Activated CD4-positive, CD25-positive, alpha-beta regulatory T cell treated with anti-CD3 and anti-CD28 coated beads, Interleukin-2, amount 50 U/mL, for 24 hours (primary cell): ENCODE measurements at places on chromosomes 16 and 17.

DNA sequence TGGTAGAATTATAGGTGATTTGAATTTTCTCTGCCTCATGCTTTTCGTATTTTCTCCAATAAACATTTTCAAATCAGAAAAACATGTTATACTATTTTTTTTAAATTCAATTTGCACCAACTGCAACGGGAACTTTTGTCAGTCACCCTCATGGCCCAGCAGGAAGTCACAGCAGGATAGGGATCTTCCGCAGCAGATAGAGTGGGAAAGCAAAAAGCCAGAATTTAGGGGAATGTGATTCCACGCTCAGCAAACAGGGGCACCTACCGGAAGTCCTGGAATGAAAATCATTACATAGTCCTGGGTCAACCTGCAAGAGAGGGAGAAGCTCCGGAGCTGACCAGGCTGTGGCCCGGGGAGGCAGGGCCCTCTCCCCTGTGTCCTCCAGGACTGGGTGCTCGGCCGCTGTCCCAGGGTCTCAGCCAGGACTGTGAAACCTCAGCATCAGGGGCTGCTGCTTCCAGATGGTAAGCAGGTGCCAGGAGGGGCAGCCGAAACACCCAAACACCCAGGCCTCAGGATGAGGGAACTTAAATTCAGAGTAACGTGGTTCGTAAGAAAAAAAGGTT lies 3.9 kb downstream of the SLC47A2 start:
- ATAC-seq: no peak

GRCh38 chr17:28343491-28343932 lies 8.0 kb downstream of the TNFAIP1 start:
- ATAC-seq: no peak

GRCh38 chr16:65201511-65201910 lies 79.6 kb upstream of the CDH11 start:
- ATAC-seq: no peak

- no peak for ATAC-seq
Observed at GRCh38 chr17:81002409-81003361, 11.0 kb downstream of the CHMP6 start.

- ATAC-seq: no peak
Observed at GRCh38 chr17:41026715-41027471, at the start of gene KRTAP1-5. TSS of gene KRTAP1-5 (minus strand) at chr17:41027208. CDS start at chr17:41027155, 53 bp downstream.

DNA sequence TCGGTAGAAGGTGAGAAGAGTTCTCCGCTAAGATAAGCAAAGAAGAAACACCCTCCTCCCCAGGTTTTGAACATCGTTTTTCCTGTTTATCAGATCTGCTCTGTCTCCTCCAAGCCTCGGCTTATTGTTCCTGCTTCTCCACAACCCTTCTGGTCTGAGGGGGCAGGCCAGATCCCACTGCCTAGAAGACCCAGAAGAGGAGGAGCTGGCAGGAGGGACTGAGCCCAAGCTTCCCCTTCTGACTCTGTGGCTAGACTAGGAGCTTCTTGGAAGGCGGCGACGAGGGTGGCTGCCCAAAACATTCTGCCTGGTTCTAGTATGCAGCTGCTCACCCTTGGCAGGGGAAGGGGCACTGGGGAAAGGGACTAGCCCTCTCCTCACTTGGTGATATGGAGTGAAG lies 5.2 kb upstream of the HOXB5 start:
- no peak for ATAC-seq

DNA sequence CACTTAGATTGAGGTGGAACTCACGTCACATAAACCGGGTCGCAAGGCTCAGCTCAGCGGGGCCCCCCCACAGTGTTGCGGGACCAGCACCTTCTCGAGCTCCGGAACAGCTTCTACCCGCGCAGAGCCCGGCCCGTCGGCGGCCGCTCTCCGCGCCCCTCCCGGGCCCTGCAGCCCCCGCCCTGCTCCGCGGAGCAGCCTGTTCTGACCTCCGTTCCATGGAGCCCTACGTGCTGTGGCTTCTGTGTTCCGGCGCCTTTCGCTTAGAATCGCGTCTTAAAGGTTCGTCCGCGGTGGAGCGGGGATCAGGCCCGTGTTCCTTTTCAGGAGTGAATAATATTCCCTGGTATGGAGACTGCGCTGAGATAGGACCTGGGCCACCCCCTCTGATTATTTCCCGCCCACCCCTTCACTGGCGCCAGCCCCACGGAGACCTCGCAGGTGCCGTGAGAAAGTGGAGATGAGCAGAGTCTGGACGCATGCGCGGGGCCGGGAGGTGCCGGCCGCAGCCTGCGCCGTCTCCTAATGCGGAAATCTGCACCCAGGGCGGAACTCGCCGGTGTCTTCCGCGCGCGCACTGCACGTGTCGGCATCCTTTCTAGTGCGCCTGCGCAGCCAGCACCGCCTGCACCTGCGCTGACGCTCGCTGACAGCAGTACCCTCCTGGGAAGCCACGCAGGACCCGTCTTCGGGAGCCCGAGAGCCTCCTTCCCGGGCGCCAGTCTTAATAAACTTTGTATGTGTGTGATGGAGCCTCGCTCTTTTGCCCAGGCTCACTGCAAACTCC lies 30.9 kb downstream of the ZNF778 start:
- no peak for ATAC-seq

- no peak for ATAC-seq
Observed at GRCh38 chr16:89621698-89622409, 8.4 kb downstream of the DPEP1 start.

GRCh38 chr17:56842577-56842976 lies 8.6 kb downstream of the DGKE start:
- ATAC-seq: no peak

DNA sequence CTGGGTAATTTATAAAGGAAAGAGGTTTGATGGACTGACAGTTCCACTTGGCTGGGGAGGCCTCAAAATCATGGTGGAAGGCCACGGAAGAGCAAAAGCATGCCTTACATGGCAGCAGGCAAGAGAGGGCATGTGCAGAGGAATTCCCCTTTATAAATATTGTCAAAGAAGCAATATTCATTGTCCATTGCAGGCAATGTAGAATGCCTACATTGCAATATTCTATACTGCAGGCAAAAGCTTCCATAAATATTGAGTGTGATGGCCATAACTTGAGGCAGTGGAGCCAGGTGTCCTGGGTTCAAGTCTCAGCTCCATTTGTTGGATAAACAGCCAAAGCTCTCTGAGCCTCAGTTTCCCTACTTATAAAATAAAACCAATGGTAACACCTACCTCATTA lies 322.3 kb downstream of the SHISA9 start:
- no peak for ATAC-seq

DNA sequence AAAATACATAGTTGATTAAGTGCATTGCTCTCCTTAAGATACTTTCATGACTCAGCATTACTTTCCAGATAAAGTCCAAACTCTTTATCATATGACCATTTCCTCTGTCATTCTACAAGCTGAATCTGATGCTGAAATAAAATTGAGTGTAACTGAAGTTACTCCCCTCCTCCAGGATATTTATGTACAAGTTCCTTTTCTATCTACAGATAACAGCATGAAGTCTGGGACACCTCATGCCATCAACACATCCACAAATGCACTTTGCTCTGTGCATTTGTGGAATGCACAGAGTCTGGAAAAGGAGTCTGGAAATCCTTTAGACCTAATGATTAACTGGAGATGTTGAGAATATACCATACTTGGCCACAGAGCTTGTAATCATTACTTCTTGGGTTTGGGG lies 60.5 kb downstream of the ACSM2B start:
- ATAC-seq: no peak

GRCh38 chr17:9268546-9268945 lies 247.2 kb downstream of the NTN1 start:
- ATAC-seq: no peak

- no peak for ATAC-seq
Observed at GRCh38 chr16:8863594-8864424, 5.0 kb downstream of the CARHSP1 start.

DNA sequence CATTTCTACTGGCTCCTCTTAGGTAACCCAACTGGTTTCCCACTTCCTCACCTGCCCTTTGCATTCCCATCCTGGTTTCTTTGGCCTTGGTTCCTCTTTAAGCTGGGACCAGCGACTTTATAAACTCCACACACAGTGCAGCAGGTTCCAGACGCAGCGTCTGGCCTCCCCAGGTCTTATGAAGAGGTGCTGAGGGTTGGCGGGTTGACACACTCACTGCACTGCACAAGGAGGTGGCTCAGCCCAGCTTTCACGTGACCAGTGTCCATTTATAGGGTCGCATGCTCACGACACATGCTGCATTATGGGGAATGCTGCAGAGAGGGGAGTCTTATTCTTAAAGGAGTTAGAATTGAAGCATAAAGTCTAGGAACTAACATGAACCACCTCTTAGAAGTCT lies 70.8 kb downstream of the ZFHX3 start:
- no peak for ATAC-seq

GRCh38 chr17:43627653-43628052 lies 34.1 kb downstream of the MEOX1 start:
- no peak for ATAC-seq

GRCh38 chr17:80803451-80804428 lies 187.9 kb upstream of the CHMP6 start:
- no peak for ATAC-seq

DNA sequence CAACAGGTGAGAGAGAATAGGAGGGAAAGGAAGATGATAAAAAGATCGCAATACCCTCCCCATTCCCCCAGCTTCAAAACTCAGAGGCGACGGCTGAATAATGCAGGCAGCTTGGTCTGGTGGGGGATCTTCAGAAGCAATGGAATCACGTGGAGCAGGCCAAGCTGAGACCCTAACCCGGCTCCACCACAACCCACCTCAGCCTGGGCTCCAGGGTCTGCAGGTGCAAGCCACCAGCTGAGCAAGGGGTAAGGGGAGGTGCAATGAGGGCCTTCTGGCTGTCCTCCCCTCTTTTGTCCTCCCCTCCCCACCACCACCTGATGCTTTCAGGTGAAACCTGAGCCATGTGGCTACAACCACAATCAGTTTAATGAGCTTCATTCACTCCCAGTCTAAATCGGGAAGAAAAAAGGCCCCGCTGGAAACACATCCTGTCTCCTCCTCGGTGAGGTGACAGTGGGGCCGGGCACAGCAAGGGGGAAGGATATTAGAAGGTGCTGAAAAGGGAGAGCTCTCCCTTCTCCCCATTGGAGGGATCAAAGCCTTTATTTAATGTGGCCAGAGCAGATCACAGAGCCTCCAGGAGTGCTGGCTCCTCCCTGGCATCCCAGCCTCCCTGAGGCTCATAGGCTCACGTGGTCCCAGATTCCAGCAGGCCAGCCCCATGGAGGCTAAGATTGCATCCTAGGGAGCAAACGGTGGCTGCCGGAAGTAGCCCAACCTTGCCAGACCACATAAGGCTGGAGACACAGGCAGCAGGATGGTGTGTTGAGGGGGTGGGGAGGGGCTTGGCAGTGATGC lies 261.0 kb downstream of the SOX9 start:
- ATAC-seq: no peak

DNA sequence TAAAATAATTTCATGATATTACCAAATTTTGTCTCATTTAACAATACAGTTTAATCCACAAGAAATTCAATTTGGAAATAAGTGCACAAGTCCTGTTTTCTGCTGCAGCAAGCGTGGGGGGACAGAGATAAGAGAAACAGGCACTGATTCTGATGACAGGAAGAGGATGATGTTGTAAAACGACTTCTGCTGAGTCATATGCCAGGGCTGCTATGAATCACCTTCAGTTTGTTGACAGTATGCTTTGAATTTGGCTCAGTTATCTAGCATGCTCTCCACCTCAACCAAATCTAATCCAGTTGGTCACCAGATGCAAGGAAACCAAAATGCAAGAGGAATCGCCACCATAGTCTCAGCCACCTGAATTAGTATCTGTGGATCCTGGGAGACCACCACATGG lies 244.1 kb upstream of the MON1B start:
- ATAC-seq: peak; percentile 30

GRCh38 chr17:50459756-50460155 lies 8.9 kb downstream of the CHAD start:
- ATAC-seq: no peak

- peak; percentile 81 for ATAC-seq
Observed at GRCh38 chr16:11105038-11105903, 150.7 kb downstream of the SOCS1 start.

DNA sequence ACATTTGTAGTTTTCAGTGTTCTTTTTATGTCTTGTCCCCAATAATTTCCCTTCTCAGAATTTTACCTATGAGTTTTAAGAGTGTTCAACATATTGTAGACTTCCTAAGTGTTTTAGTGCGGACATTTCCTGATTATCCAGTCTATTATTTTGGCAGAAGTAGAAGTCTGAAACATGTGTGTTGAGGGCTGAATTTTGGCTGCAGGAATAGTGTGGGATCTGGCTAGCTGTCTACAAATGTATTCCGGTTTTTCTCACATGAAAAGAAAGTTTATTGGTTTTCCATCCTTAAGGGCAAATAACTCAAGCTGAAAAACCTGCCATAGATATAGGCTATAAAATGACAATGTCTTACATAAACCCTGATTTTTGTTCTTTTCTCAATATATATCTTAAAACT lies 33.0 kb upstream of the CA10 start:
- ATAC-seq: no peak

DNA sequence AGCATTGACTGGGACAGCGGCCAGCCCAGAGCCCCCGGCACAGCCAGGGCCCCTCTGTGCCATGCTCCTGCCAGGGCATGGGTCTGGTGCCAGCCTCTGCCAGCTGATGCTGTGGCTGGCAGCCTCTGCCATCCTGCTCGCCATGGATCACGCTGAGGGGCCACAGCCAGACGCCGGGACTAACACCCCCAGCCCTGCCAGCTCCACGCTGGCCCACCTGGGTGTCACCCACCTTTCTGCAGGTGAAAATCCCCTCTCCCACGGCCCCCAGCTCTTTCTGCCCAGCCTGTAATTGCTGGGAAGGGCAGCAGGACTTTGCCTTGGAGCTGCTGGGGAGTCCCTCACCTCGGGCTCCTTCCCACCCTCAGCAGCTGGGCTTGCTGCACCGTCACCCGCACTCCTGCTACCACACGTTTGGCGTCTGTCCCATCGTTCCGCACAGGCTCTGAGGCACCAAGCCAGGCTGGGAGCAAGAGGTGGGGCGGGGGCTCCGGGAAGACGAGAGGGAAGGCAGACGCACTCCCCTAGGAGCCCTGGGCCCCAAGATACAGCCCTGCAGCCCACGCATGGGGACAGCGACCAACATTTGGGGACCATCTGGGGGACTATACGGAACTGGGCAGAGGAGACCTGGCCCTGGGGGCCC lies 42.0 kb upstream of the ACSF3 start:
- no peak for ATAC-seq

DNA sequence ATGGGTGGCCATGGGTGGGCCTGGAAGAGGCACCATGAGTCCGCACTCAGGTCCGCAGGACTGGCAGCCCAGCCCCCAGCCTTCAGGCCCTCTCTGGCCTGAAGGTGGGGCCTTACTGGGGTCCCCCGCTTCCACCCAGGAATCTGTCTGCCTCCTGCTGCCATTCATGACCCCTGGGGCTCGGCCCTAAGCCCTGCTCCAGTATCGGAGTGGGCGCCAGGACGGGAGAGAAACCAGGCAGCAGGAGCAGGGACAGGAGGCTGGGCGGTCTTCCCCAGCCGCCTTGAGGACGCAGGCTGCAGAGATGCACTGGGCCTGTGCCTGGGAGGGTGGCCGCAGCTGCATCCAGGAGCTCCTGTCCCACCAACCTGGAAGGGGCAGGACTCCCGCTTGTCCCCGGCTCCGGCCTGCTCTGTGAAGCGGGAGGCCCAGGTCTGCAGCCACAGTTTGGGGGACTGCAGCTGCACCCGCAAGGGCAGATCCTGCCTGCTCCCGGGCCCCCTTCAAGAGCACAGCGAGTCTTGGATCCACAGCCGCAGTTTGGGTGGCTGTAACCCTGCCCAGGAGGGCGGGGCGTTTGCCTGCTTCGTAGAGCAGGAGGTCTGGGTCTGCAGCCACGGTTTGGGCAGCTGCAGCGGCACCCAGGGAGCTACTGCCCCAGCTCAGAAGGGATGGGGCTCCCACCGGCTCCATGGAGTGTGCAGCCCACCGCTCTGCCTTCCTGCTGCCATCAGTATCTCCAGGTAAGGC lies 81.8 kb upstream of the DNAJA2 start:
- ATAC-seq: no peak
